Spinal cord (tissue), 10 donors: ENCODE measurements at places on chromosomes 16 and 17. TPM values are rescaled to one million over a fixed set of nuclear protein-coding genes. Genes with fewer than 3 reads are reported as not detected.
A peak's percentile ranks its signal among the peaks of the same experiment; 100 is the strongest.

Gene RAB26
- 26.8 TPM for polyA plus RNA-seq

DNA sequence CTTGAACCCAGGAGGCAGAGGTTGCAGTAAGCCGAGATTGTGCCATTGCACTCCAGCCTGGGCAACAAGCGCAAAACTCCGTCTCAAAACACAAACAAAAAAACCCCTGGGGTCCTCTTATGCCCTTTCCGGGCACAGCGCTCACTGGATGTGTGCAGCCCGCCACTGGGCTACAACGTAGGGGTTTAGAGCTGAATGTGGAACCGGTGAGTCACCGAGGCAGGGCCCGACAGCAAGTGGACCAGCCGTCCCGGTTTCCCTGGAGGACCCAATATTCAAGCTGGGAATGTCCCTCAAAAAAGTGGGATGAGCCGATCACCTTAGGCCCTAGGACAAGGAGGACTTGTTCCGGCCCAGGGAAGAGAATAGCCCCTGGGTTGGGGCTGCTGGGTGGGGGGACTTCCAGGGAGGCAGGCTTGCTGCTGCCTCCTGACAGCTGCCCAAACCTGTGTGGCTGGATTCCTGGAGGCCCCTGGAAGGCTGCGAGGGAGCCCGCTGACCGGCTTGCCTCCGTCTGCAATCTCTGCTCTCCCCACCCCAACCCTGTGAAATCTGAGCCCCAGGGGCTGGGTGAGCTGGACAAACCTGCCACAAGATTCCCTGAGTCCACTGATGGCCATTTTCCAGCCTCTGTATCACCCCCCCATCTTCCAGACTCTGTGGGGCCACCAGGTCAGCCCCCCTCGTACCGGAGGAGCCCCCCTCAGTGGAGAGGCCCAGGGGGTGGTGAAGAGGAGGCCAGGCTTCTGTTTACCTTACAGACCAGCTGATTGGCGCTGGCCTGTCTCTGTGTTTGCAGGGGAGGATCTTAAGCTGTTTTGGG, 2.9 kb upstream of the CLDN9 start:
- no peak for DNase-seq

DNA sequence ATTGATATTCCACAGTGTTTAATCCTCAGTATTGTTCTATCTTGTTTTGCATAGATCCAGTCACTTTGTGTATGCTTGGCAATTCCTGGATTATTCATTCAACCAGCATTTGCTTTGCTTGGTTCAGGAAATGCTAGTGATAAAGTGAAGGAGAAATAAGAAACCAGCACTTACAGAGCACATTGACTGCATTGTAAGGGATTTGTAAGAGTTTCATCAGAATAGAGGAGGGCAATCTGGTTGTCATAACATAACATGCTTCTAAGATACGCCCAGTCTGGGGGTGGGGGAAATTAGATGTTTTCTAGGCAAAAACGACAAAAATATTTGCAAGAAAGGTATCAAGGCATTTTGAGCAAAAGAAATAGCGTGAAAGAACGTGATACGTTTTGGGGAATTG, 40.4 kb downstream of the TNRC6A start:
- no peak for DNase-seq

DNA sequence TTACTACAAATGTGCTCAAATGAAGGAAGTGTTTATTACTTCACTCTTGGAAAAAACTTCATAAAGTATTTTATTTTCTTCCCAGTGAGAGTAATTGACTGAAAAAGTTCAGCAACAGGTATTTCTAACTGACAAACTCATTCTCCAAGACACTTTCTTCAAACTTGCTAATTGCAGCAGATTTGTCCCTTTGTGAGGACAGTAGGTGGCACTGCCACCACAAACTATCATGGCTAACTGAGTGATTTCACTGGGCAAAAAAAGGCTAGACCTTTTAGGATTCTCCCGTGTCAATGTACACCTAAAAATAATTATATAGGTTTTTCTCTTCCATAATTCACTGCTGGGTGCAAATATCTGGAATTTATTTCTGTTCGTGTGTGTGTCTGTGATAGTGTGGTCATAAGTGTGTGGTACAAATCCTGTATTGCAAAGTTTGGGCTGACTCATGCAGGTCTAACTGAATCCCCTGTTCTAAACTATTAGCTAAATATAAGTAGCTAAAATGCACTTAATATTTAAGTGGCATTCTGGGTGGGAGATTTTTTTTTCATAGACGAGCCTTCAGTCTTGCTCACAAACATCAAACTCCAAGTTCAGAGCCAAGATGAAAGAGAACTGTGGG, 3.9 kb downstream of the HS3ST3A1 start:
- DNase-seq: no peak

- no peak for DNase-seq
These were observed at the start of gene TLCD1 for GRCh38 chr17:28726226-28726626. Gene TLCD1 (minus strand): TSS chr17:28726233. CDS start chr17:28726097, 136 bp downstream.

DNA sequence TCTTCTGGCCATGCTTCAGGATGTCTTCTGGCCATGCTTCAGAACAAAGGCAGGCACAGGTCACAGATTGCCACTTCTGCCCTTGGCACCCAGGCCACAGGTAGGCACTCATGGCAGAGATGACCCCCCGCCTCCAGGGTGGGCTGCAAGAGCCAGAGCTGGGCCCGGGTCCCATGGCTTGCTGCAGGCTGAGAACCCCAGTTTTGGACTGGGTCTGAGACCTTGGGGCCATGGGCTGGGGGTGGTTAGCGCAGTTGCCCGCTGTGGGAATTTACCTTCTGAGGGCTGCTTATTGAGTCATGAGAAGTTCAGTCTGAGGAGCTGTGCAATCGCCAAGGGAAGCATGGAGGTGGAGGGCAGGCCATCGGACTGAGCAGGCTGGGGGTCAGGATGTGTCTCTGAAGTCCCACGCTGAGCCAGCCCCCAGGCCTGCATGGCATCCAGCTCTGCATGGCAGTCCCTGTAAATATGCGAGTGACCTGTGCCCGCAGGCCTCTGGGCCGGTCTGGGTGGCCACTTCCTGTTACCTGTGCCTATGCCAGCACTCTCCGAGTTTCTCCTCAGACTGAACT, 1.7 kb downstream of the ANKRD13B start:
- DNase-seq: no peak

- DNase-seq: peak; percentile 91
These were observed 139.6 kb downstream of the CDK5R1 start for GRCh38 chr17:32626379-32626791.

DNA sequence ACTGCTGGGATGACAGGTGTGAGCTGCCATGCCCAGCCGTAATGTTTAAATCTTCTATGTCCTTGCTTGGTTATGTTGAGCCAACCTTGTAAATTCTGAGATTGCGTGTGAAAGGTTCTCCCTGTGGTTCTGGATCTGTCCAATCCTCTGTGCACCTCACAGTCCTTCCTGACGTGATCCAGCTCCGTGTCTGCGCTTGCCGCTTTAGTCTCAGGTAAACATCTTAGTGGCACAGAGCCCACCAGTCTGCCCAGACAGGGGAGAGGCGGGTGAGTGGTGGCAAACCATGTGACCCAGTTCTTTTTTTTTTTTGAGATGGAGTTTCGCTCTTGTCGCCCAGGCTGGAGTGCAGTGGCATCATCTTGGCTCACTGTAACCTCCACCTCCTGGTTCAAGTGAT, 13.9 kb downstream of the SLC25A10 start:
- no peak for DNase-seq

Gene CHST6
- polyA plus RNA-seq: 12.3 TPM

- DNase-seq: no peak
These were observed 47.2 kb upstream of the RASL10B start for GRCh38 chr17:35684055-35684802.

DNA sequence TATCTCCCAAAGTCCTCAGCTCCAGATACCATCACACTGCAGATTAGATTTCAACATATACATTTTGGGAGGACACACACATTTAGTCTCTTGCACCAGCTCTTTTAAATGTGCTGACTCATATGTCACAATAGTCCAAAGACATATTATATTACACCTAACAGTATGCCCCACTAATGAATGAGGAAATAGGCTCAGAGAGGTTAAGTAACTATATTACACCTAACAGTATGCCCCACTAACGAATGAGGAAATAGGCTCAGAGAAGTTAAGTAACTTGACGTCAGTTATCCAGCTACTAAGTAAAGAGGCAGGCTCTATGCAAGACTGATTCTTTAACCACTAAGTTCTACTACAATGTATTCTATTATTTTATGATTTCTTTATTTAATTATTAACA, 9.7 kb downstream of the IRX6 start:
- no peak for DNase-seq

DNA sequence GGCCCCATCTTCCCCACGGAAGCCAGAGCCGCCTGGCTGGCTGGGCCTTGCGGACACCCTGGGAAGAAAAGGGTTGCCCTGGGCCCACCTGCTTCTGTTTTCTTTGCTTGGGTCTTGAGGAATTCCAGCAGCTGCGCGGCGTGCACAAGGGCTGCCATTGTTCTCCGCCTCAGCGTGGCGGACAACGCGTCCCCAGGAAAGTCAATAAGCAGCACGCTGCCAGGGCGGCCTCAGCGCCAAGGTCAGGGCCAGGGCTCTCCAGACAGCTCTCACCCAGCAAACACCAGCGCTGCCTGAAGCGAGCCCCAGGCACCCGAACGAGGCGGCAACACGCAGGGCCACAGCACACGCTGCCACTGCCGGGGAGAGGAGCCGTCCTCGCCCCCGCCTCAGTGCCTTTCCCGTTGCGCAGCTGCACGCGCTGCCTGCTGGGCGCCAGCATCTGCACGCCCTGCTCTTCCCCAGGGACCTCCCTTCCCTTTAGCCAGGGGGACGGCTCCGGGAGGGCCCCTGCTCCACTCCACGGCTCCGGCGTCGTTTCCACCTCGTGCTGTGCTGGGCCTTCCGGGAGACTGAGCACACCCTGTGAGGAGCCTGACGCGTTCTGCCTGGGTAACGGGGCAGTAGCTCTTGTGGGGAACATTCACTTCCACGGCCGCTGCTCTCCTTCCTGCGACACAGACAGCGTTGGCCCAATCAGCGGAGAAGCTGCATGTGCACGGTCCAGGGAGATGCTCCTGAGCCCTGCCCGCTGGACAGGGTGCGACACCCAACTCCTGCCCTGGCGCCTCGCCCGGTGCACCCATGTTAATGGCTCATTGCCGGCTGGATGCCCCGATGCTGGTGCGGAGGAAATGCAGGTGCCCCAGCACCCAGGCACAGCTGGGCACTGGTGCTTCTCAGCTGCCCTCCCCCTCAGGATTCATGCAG, 57.8 kb downstream of the LMF1 start:
- DNase-seq: peak; percentile 33

DNA sequence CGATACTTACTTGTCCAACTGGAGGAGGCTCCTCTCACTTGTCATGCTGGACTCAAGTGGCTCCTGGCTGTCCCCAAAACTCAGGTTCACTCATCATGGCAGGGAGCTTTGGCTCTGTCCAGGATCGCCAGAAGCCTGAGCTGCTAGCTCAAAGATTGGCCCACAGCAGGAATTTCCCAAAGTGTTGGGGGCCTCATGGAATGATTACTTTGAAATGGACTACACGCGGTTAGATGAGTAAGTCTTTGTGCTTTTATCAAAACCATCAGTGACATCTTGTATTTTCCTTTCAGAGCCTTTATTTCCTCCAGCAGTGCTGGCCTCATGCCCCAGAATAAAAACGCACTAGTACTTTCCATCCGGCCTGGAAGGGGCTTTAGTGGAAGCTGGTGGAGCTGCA, 29.2 kb upstream of the PHB1 start:
- no peak for DNase-seq

Gene MT4
- not detected for polyA plus RNA-seq

DNA sequence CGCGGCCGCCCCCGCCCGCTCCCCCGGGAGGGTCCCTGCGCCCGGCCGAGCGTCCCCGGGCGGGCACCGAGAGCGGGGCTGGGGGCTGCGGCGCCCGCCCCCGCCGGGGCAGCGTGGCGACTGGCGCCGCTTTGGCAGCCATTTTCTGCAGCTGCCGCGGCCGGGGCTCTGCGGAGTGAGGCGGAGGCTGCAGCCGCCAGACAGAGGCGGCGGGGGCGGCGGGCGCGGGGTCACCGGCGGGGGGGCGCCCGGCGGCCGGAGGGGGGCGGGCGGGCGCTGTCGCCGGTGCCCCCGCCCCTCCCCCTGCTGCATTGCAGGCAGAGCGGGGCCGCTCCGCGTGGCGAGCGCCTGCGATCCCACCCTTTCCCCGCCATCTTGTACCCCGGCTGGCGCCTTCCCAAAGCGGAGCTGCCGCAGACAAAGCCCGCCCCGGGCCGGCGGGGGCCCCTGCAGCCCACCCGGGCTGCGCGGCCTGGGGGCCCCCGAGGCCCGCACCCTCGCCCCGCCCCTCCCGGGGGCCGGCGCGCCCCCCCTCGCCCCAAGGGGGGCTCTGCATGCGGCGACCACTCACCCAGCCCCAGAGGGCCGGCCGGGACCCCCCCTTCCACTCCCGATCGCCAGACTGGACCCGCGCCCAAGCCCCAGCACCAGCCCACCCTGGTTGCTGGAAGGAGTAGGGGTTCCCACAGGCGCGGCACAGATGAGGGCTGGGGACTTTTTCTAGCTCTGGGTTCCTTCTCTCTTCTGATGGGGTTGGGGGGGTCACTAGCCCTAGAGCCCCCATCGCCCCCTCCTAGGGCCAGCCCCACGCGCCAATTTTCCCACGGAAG, 16.6 kb upstream of the CBX8 start:
- DNase-seq: no peak

Gene DNAAF1
- 21.2 TPM for polyA plus RNA-seq

GRCh38 chr16:22188595-22189442, 17.3 kb upstream of the EEF2K start:
- DNase-seq: no peak

DNA sequence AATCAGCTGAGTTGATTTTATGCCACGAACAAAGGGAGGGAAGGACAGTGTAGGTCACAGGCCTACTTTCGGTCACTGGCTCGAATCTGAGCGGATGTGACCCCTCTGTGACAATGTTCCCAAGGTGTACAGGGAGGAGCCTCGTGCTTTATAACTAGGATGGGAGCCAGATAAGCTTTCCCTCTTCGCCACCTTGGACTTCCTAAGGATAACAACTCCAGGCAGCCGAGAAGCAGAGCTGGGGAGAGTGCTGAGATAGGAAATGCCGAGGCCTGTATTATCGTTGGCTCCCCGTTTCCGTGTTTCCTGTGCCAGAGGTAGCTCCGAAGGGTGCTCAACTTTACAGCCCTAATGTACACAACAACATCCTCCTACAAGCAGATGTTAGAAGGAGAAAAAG, 217.8 kb upstream of the IRX3 start:
- DNase-seq: no peak

Gene STAT5B
- polyA plus RNA-seq: 44.1 TPM

- DNase-seq: peak; percentile 89
These were observed 21.9 kb downstream of the C1QTNF1 start for GRCh38 chr17:79045842-79046196.
